ENCODE measurements at places on chromosomes 12 and 14.
A peak's percentile ranks its signal among the peaks of the same experiment; 100 is the strongest.

GRCh38 chr12:83843541-83843940 is 1069.1 kb downstream of the SLC6A15 start:
- DNase-seq, result no peak

DNA sequence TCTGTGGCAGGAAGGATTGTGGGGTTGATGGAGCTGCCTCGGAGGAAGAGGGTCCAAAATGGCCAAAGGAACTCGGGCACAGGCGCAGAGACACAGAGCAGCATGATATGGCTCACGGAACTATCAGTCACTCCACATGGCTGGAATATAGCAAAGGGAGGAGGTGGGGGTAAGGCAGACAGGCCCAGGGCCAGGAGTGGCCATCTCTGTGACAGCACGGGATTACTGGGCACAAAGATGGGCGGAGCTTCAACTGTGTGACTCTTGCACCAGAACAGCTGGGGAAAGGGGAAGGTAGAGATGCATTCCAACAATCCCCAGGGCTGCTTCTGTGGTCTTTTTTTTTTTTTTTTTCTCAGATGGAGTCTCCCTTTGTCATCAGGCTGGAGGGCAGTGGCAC is 24.8 kb upstream of the EML1 start:
- DNase-seq, result no peak

- DNase-seq, result no peak
Observed at GRCh38 chr12:46533723-46534122, 161.2 kb upstream of the SLC38A2 start.

- no peak for DNase-seq
Observed at GRCh38 chr12:69425417-69425816, 44.8 kb upstream of the FRS2 start.

DNA sequence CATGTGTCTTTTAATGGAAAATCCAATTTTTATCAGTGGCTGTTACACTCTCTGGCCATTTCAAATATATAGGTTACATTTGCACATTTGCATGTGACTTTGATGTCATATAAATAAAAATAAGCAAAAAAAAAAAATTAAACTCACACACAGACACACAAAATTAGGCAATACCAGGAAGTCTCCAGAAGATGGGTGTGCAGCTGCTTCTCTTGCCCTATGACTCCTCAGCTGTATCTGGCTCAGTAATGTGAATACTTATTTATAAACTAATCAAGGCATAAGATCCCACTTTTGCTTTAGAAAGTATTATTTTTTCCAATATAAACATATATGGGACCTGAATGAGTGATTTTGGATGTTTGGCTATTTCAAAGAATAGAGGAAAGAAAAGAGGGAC is 461.1 kb downstream of the LRIG3 start:
- no peak for DNase-seq

DNA sequence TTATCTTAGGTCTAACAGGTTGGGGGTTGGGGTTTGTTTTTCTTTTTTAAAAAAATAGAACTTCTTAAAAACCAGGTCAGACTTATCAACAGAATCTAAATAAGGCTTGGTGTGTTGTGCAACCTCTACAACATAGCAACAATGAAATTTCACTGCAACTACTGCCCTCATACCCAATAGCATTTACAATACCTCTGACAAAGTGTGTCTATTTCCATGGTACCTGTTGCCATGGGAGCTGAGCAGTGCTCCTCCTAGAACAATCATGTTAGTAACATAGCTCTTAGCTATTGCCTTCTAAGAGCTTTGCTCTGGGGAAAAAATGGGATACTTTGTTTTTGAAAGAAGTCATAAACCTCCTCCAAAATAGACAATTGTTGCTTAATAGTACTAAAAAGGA is 103.3 kb upstream of the CCDC175 start:
- DNase-seq, result peak; percentile 73

- no peak for DNase-seq
Observed at GRCh38 chr12:66058554-66058953, 72.0 kb downstream of the LLPH start.

DNA sequence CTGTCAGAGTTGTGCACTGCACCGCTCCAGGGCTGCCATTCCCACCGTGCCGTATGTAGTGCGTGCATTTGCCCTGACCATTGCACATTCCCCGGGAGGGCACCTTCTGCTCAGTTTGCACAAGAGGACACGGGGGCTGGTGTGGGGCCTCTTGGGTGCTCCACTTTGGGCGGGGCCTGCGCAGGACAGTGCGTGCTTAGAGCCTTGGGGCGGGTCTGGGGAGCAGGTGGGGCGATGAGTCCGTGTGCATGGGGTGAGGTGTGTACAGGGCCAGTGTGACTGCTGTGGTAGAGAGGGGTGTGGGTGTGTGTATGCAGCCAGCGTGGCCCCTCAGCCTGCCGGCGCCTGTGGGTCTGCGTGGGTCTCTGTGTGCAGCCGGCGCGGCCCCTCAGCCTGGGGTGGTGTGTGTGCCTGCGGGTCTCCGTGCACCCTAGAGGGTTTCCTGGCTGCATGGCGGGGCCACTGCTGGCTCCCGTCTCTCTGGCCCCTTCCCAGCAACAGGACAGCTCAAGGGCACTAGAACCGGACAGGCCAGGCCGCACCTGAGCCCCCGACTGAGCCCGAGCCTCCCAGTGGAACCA is 31.9 kb downstream of the FBRSL1 start:
- no peak for DNase-seq

DNA sequence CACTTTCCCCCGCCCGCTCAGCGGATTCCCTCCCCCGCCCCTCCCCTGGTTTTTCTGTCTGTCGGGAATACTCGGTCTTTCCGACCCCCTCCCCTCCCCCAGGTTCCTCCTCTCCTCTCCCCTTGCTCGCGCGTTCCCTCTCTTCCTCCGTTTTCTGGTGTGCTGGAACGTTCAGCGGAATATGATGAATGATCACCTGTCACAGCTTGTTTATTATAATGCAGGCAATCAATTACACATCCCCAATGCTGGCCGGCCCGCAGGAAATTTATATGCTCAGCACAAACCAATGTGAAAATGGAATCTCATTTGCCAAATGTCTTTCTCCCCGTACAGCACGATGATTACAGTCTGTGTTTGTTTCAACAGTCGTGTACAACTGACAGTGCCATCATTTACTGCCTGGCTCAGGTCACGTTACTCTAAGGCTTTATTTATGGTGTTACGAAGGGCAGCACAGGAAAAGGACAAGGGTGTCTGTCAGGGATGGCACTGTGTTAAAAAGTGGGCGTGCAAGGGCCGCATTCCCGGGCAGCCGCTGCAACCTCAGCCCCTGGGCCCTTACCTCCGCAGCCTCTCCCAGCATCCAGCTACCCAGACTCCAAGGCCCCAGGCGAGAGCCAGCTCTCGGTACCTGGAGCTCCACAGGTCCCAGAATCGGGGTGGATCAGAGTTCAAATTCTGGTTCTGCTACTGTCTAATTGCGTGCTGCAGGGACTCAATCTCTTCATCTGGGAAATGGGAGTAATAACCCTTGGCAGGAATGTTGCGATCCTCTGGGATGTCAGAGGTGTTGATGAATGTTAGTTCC is 24.7 kb upstream of the MAP1LC3B2 start:
- DNase-seq, result peak; percentile 36

DNA sequence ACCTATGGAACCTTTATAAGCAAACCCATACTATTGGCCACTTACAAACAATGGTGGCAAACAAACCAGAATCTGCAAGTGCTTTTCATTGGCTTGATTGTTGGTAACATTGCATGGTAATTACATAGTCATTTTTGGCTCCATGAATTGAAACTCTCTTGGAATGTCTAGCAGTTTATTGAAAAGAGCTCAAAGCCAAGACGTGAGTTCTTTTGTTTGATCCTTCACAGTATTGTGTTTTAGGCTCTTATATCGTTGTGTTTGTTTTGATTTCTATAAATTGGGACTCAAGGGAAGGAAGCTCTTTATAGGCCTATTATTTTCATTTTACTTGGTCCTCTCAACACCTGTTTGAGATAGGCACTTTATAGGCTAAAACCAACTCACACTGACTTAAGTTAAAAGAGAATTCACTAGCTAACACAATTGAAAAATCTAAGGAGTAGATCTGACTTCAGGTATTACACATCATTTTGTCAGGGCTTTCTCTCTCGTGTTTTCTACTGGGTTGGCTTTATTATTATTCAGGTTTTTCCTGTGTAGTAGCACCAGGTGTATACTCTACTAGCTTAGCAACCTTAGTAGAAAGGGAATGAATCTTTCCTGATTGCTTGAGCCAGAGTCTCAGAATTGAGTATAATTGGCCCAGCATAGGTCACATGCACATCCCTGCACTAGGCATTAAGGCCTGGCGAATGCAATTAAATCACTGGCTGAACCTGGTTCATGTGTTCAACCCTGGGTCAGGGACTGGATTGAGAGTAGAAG is 341.4 kb downstream of the RAD51B start:
- no peak for DNase-seq

DNA sequence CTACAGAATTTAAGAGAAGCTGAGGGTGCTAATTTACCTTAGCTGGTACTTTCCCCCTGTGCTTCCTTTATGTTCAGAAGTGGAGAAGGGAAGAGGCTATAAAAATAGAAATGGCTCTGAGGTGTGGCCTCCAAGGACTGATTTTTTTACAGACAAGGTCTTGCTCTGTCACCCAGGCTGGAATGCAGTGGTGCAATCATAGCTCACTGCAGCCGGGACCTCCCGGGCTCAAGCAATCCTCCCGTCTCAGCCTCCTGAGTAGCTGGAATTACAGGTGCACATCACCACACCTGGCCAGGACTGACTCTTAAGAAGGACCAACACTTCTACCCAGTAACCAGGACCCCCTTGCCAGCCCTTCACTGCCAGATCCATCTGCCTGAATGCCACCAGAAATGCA is 23.9 kb upstream of the NAP1L1 start:
- no peak for DNase-seq

- DNase-seq, result no peak
Observed at GRCh38 chr12:111838353-111838752, 3.7 kb upstream of the MAPKAPK5 start.

GRCh38 chr14:82850576-82850975 is 1316.9 kb upstream of the SEL1L start:
- DNase-seq, result no peak

DNA sequence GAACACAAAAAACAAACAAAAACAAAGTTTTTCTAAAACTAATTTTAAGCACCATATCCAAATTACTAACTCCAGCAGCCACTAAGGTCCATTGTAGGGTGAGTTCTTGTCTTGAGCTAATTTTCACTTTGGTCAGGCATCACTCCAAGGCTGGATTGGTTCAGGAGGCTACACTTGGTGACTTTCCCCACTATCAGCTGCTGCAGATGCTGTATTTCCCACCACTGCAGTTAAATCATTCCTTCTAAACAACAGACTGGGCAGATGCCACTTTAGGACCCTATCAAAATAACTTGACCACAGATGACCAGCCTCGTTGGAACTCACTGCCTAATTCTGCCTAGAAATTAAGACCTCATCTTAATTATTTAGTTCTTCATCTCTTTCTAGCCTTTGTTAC is 140.5 kb downstream of the SLC16A7 start:
- DNase-seq, result no peak

GRCh38 chr12:106541201-106541600 is 41.6 kb upstream of the RFX4 start:
- no peak for DNase-seq

GRCh38 chr14:24349742-24350141 is 10.0 kb upstream of the RIPK3 start:
- no peak for DNase-seq

DNA sequence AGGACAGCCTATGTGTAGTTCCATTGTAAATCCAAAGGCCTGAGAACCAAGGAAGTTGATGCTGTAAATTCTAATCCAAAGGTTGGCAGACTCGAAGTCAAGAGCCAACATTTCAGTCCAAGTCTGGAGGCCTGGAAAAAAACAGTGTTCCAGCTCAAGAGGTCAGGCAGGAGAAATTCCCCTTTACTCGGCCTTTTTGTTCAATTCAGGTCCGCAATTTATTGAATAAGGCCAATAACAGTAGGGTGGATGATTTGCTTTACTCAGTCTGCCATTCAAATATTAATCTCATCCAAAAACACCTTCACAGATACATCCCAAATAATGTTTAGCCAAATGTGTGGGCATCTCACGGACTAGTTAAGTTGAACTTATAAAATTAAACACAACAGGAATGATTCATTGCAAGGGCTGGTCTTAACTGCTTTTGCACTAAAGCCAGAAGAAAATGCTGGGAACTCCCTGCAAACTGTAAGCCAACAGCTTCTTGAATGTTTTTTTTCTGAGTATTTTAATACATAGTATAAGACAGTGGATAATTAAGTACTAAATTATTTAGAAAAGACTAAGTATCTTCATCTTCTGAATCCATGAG is 197.4 kb upstream of the GARIN6 start:
- no peak for DNase-seq

- no peak for DNase-seq
Observed at GRCh38 chr14:59739794-59740193, 130.8 kb downstream of the RTN1 start.
